NCI-H2081 treated with DMSO at 0.1 percent for 48 hours (cell line): ENCODE measurements at places on chromosomes 4 and X.

GRCh38 chrX:71542825-71543224, 9.9 kb downstream of the OGT start:
- no peak for DNase-seq

DNA sequence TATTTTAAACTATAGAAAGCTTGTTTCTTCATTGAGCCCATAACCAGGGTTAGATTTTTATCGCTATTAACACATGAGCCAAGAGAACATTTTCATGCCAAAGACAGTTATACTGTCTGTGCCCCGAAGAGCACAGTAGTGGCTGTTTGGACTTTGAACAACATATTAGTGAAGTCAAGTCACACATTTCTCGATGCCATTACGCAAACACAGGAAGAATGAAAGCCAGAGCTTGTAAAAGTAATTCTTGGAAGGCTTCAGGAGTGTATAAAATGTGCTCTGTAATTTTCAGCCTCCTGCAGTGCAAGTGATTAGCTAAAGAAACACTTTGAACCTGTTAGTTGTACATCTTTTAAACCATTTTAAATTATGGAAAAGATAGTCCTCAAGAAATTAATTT, 590.7 kb upstream of the PITX2 start:
- no peak for DNase-seq

DNA sequence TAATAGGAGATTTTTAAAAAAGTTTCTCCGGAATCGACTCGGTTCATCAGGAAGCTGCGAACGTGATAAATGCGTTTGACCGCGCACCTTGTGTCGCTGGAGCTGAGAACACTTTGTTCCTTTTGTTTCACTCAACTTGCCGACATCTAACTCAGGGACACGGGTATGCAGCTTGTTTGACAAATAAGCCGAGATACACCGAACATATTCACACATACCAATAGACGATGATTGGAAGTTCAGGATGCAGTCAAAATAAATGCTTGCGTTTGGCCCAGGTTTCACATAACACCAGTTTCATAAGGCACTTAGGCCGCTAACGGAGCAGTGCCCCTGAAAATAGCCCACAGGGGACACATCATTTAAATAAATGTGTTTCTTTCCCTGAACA, 932 bp upstream of the SHISA3 start:
- DNase-seq, result no peak

- DNase-seq, result no peak
These were observed 12.6 kb downstream of the SRD5A3 start for GRCh38 chr4:55358668-55359067.

- no peak for DNase-seq
These were observed 177.3 kb upstream of the SLIT2 start for GRCh38 chr4:20074450-20074849.

- DNase-seq, result no peak
These were observed 347.3 kb downstream of the CCSER1 start for GRCh38 chr4:90474484-90474883.

DNA sequence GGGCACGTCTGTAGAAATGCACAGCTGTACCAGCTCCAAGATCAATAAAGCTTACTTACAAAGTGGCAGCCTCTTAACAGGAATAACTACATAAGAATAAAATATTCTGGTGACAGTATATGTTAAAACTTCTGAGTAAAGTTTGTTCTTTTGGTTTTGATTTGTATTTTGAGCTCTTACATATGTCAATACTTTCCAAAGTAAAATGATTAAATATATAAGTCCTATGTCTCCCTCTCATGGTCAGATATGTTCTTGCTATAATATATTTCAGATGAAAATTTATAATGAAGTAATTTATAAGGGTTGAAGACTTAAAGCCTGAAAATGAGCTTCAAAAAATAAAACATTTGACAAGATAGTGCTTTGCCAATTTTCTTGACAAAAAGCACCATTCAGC, 254.4 kb downstream of the NPFFR2 start:
- DNase-seq, result no peak

DNA sequence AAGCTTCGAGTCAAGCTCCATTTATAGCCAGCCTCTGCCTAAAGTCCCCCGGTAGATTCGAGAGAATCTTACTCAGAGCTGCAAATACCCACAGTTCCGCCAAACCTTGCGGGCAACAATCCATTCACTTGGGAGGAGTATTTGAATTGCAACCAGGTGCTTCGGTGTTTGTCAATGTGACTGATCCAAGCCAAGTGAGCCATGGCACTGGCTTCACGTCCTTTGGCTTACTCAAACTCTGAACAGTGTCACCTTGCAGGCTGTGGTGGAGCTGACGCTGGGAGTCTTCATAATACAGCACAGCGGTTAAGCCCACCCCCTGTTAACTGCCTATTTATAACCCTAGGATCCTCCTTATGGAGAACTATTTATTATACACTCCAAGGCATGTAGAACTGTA, 11.2 kb downstream of the CD40LG start:
- DNase-seq, result no peak

DNA sequence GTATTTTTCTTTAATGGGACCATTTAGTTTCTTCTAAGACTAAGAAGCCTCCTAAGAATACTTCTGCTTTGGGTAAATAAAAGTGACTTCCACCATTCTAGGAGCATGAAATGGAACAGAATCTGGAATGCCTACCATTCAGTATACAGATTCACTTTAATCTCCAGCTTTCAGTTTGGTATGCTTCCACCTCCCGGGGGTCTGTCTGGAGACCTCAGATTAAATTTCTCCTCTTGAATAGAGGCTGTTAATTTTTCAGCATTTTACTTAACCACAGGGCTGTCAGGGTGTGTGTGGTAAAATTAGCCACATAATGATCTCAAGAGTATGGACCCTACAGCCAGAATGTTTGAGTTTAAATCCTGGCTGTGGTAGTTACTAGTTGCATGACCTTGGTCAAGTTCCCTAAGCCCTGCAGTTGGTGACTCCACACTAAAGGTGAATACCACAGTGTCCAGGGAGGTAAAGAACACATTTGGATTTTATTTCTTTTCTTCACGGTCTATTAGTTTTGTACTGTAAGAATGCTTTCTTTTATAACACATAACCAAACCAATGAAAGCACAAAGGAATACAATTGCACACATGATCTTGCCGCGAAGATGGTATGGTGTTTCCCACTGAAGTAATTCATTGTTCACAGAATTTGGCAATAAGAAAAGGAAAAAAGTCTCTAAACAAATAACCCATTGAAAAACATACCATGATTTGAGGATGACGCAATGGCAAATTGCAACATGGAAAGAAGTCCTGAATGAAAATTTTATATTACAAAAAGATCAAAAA, 37.3 kb upstream of the TRIM2 start:
- DNase-seq, result no peak

- DNase-seq, result no peak
These were observed 149.3 kb upstream of the GYPA start for GRCh38 chr4:144289667-144290428.

DNA sequence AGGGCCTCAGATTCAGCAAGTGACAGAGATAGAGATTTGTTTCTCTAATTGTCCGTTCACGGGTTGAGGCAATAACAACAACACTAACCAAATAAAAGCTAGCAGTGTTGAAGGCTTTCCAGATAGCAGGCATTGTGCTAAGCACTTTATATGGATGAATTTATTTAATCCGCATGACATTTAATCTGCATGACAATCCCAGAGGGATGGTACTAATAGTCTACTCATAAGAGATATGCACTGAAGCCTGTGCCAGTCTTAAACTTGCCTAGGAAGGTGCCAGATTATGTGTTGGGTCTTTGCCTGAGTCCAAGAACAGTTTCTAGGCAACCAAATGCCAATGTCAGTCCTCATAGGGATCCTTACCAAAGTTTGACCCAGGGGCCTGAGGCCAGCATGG, 37.7 kb upstream of the FAT1 start:
- DNase-seq, result no peak

- DNase-seq, result no peak
These were observed 206.3 kb downstream of the CBR4 start for GRCh38 chr4:168803732-168804131.

DNA sequence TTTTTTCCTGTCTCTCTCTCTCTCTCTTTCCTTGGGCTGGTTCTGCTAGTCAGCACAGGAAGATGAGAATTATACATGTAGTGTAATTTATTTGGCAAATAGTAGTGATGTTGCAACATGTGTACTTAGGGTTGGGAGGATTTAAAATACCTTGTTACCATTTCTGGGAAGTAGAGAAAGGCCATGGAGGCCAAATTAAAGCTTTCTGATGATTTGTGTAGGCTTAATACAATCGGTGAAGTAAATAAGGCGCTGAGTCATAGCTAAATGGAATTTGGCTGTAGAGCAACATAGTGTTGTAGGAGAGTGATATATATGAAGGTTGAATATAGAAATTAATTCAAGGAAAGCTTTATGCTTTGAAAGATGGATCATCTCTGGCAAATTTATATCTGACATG, 295.3 kb downstream of the GRID2 start:
- DNase-seq, result no peak

DNA sequence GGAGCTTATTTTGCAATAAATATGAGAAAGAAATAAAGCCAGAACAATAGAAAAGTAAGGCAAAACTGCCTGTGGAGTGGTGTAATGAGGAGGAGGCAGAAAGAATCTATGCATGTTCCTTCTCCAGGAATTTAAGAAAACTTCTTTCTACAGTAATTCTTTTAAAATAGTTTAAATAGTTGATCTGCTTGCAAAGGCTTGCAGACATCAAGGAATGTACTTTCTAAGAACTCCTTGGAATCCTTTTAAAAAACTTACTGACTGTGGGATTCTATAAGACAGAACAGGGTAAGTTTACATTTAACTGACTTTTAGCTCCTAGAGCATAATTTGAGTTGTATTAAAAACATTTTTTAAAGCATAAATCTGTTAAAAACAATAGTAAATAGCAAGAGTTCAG, 63.2 kb upstream of the ALB start:
- DNase-seq, result no peak

DNA sequence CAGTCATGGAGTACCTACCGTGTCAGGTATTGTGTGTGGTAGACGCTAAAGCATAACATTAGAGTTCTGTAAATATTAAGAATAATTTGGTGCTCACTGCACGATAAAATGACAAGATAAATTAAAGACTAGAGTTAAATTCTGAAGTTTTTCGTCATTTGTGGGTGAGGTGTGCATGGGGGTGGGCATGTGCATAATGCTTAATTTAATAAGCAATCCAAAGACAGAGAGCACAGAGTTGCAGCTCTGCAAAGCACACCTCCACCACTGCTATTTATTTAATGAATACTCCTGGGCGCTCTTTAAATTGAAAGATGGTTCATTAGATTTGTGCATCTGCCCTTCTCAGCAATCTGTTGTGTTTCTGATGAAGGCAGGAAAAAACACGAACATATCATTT, 62.6 kb downstream of the GATB start:
- no peak for DNase-seq

GRCh38 chr4:108953941-108954340, 191.1 kb upstream of the ETNPPL start:
- no peak for DNase-seq

DNA sequence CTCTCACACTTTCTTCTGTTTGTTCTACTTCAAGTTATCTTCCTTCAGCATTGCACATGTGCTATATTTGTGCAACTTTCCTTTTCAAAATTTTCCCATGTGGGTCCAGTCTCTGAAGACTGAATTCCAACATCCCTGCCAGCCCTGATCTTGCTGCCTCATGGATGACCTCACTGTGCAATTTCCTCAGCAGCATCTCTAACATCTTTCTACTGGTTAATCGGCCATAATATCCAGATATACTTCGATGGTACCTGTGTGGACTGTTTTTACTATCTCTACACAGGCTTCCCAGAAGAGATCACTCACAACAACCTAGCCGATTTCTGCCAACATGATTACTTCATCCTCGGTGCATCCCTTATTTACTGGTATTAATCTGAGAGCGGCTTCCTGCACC, 41.5 kb downstream of the GPM6A start:
- no peak for DNase-seq

- no peak for DNase-seq
These were observed 784 bp downstream of the MAP7D3 start for GRCh38 chrX:136250191-136251040.

DNA sequence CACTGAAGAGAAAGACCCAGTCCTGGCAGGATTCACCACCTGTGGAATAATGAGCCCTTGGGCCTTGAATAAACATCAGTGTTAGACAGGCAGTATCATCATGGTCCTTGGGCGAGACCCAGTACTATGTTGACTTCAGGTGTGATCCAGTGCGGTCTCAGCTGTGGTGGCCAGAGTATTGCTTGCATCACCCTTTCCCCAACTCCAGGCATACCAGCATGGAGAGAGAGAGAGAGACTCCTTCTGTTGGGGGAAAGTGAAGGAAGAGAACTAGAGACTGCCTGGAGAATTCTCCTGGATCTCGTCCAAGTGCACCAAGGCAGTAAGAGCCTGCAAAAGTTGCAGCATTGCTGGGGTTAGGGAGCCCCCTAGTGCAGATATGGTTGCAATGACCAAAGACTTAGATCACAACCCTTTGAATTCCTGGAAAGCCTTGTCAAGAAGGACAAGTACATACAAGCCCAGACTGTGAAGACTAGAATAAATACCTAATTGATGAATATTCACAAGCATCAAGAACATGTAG, 61.1 kb upstream of the VAMP7 start:
- DNase-seq, result peak; percentile 2

DNA sequence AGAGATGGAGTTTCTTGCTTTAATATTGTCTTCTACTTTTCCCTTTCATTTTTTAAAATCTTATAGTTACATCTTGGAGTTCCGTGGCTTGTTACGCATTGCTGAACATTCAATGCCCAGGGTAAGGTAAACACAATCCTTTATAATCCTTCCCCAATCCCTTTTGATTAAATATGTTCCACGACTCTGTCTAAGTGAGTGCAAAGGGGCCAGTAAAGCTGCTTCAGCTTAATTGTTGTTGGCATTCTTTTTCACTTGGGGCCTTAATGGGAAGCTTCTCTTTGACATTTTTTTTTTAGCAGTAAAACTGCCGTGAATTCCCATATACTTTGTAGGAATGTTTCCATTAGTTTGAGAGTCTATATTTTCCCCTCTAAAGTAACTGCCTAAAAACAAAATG, 1028.1 kb downstream of the C4orf33 start:
- DNase-seq, result no peak

- DNase-seq, result no peak
These were observed 31.7 kb upstream of the AREG start for GRCh38 chr4:74413265-74413664.

DNA sequence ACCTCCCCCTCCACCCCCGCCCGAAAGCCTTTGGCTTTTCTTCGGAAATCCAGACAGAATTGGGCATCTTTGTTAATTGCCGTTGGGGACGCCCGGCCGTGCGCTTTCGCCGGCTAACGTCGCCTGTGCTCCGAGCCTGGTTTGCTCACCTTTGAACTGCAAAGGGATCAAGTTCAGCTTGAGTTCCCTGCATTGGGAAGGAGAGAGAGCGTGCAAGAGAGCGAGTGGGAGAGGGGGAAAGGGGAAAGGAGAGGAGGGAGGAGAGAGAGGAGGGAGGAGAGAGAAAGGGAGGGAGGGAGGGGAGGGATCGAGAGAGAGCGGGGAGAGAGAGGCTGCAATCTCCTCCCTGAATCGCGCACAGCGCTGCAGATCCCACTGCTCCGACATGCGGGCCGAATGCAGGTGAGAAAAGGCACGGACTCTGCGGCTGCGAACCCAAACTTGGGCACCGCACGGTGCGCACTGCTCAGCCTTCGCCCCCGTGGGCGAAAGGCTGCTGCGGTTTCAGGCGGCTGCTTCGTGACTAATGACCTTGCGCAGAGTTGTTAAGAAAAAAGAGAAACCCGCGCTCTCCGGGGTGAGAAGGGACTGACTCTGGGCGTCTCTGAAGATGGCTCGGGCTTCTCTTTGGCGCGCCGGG, at the start of gene PCDH7:
Gene PCDH7 (plus strand): TSS at position 349 of the 640 bp plus-strand sequence. CDS start 1,054 bp downstream, outside the sequence.
- DNase-seq, result no peak
